NCI-H1105 (cell line): ENCODE measurements at places on chromosomes 12 and 14.

GRCh38 chr12:67506739-67507138 lies 141.8 kb upstream of the DYRK2 start:
- no peak for DNase-seq

DNA sequence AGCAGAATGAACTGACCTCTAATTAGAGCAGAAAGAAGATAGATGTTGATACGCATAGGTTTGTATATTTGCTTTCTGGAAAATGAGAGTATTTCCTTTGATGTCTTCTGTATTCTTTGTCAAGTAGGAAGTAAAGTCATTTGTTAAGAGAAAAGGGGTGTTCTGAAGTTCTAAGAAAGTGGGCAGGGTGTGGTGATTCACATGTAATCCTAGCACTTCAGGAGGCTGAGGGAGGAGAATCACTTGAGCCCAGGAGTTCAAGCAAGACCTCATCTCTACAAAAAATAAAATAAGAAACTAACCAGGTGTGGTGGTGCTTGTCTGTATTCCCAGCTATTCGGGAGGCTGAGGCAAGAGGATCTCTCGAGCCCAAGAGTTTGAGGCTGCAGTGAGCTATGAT lies 2.8 kb downstream of the RHNO1 start:
- no peak for DNase-seq

- no peak for DNase-seq
Observed at GRCh38 chr12:32440120-32440865, 40.9 kb downstream of the FGD4 start.

DNA sequence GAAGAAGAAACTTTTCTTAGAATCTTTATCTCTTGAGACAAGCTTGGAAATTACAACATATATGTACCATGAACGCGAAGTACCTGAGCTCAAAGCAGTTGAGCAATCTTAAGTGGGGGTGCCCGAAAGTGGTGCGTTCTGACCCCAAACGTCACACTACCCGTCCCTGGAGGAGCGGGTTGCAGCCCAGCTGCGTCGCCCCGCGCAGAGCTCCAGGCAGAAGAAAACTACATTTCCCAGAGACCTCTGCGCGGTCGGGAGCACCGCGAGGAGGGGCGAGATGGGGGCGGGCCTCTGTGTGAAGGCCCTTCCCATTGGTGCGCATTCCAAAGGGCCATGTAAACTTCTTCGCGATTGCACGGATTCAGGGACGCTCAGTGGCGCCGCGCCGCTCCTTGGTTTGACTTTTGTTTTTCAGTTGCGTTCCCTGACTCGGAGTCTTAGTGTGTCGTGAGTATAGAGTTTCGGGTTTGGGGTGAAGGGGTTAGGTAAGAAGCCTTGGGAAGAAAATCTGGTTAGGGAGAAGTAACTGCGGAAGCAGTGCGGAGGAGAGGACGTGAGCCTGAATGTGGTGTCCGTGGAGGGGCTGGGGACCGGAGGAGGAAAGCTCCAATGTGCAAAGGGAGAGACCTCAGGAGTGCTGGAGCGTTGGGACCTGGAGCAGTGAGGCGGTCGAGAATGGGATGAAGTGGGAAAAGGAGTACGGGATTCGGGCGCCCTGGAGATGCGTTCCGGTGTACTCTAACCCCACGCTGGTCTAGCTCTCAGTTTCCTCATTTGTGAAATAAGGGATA lies at the start of gene CCDC77:
Gene CCDC77, plus strand, starts transcription at position 410 of the 794 bp plus-strand sequence. CDS start 7,740 bp downstream, outside the sequence.
- DNase-seq: no peak

- DNase-seq: no peak
Observed at GRCh38 chr12:109421355-109422087, 55.6 kb downstream of the KCTD10 start.

DNA sequence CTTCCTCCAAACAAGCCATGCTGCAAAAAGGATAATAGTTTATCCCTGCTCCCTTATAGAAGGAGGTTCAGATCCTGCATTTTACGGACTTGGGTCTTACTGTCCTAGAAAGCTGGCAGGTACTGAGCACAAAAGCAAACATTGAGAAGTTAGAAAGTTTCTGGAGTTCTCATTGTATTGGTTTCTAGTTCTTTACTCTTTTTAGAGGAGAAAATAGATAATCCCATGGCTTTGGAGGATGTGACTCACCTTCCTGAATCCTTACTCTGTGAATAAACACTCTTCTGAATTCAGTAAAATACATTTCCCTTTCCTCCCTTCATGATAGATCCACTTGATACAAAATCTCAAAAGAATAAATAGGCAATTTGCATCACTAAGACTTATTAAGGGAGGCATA lies 188.9 kb downstream of the NPAS3 start:
- DNase-seq: no peak
